Hematopoietic multipotent progenitor cell (in vitro differentiated cells): ENCODE measurements at places on chromosomes 2 and 18.

GRCh38 chr18:59612381-59612780 is 84.8 kb downstream of the CCBE1 start:
- no peak for DNase-seq

GRCh38 chr2:191864628-191865374 is 17.9 kb upstream of the CAVIN2 start:
- DNase-seq, result no peak

- no peak for DNase-seq
Measured at GRCh38 chr2:200533754-200534153, 7.7 kb downstream of the SGO2 start.

DNA sequence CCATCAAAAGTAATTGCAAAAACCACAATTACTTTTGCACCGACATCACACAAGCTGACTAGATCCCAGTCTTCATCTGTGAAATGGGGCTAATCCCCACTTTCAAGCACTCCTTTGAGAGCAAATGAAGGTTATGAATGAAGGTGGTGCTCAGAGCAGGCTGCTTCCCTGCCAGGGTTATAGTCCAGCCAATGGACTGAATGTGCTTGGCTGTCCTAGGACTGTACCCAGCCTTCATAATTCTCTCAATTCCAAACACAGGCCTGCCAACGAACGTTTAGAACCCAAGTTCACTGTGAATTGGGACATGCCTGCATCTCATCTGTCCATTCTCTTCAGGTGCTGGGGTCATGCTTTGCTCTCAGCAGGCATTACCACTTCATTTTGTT is 27.8 kb upstream of the ICOS start:
- DNase-seq, result no peak

DNA sequence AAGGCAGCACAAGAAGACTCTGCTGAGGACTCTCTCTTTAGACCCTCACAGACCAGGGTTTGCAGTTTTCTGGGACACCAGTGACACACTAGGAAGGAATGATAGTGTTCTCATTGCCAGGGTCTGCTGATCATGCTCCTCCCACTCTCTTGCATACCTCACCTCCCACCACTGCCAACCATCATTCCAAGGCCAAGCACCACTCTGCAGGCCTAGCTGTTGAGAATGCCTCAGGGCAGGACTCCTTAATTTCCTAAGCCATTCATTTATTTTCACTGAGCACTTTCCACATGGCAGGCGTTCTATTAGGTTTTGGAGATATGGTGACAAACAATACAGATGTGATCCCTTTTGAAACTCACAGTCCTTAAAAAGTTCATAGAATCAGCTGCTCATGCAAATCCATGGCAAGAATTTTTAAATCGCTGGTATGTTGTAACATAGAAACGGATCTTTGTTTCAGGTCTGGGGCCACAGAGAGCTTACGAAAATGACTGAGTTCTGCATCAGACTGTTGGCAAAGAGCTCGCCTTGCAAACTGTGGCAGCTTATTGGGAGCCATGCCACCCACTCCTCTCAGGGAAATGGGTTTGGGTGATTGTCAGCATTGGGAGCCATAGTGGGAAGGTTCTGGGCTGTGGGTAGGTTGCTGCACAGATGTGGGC is 78.5 kb downstream of the XDH start:
- no peak for DNase-seq

GRCh38 chr18:51110073-51110797 is 80.2 kb downstream of the SMAD4 start:
- DNase-seq, result peak; percentile 29

DNA sequence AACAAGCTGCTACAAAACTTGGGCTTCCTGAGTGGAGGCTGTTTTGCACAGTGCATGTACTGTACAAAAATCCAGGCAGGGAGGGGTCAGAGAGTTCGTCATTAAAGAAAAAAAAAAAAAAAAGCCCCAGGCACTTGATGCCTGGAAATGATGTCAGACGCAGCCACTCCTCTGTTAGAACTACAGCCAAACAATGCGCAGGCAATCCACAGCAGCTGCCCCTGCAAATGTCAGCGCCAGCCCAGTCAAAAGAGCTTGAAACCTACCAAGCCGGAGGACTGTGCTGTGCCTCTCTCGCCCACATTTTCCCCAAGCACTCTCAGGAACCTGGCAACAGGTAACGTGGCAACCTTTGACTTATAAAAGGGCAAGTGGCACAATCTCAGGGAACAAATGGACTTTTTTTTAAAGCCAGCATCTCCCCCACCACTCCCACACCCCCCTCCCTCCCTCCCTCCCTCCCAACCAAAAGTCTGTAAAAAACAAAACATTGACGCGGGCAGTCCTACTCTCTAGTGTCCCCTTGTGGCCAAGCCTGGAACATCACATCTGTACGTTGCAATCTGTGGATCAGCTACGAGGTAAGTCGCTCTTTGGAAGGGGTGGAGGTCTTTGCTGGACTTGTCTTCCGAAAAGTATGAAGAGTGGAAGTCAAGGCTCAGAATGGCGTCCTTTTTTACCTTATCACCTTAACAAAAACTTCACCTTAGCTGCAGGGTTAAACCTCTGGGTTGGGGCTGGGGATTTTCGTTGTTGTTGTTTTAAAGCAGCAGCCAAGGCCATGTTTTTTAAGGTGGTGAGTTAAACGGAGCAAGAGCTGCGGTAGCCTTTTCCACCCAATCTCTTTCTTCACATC is 144.2 kb downstream of the TGIF1 start:
- peak; percentile 94 for DNase-seq

DNA sequence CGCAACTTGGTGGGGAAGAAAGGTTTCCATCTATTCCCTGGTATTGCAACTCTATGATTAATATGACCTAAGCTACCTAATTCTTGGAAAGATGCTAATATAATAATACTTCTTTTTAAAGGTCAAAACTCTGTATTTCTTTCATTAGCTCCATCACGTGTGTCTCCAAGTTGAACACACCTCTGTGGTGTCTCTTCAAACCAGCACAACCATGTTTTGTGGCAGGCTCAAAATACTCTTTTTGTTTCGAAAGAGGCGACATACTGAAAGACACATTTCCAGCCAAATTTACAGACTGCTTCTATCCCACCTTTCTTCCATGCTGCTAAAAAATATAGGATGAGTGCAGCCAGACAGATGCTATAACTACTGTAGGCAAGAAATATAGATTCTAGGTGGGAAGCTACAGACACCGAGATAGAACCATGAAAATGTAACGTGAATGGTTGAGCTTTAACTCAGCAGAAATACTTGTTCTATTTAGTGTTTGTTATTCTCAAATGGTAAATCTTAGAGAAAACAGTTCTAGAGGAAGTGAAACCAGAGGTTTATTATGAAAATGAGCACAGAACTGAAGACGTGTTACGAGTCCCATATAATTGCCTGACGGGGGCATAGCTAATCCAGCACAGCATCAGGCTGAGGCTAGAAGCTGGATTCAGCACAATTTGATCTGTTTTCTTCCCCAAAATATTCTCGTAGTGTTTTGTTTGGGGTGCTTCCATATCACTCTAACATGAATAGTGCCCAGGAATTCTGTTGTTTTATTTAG is 991.5 kb upstream of the FANCL start:
- DNase-seq, result no peak

DNA sequence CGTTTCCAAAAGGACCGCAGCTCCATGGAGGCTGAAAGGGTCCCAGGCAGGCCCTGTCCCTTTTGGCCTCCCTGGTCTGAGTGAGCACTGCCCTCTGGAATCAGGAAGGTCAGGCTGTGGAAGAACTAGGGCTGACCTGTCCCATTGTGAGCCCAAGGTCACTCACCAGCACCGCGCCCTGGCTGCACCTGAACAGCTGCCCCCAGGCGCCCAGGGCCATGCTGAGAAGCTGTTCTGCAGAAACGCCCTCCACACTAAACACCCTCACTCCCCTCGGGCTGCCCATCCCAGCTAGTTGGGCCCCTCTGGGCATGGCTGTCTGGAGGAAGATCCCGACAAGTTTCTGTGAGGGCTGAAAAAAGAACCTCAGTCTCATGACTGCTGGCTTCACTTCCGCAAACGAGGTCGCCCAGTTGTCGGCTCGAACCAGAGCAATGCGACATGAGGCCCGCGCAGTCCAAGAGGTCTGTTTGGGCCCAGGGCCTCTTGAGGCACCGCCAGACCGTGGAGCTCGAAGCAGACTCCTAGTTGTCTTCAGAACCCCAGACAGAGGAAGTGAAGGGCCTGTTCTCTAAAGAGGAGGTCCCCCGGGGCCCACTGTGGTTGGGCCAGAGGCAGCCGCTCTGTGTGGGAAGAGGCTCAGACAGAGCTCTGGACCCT is 64.4 kb downstream of the INPP5D start:
- no peak for DNase-seq

DNA sequence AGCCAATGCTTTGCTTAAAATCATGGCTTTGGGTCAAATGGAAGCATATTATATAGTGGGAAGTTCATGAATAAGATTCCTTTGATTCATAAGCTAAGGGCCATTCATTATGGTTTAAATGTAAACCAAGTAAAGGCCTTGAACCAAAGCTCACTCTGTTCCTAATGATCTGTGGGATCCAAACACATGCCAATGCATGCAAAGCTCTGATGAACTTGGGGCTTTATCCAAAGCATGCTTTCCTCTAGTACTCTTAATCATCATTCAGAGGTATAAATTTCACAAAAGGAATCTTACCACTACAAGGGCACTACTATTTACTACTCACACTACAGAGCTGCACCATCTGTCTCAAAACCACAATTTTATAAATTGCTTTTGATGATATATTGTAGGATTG is 102.8 kb upstream of the RBMS1 start:
- DNase-seq, result no peak

GRCh38 chr18:47260120-47260923 is 8.9 kb upstream of the SKOR2 start:
- DNase-seq, result no peak

GRCh38 chr18:3932276-3932675 is 482.3 kb downstream of the TGIF1 start:
- DNase-seq, result no peak

- no peak for DNase-seq
Measured at GRCh38 chr2:216236486-216236885, 127.3 kb downstream of the XRCC5 start.

GRCh38 chr2:198465970-198466369 is 661.6 kb downstream of the PLCL1 start:
- DNase-seq, result no peak

DNA sequence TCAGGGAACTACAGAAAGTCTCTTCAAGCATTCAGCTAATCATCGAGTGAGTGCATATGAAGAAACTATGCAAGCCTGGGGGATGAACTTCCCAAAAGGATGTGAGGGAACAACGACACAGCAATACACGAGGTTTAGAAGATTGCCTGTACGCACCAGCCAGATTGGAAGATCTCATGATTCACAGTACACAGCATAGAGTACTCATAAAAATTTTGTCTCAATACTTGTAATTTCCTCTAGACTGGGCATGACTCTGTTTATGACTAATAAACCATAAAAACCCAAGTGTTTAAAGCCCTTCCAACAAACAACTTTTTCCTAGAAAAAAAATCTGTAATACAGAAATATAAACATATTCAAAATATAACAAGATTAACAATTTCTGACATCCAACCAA is 279.7 kb downstream of the KCNJ3 start:
- DNase-seq, result no peak

- DNase-seq, result no peak
Measured at GRCh38 chr18:79874553-79875530, 76.6 kb downstream of the SLC66A2 start.

- DNase-seq, result no peak
Measured at GRCh38 chr2:102138331-102138730, 4.2 kb upstream of the IL1R1 start.

GRCh38 chr2:62325398-62325797 is 129.5 kb downstream of the B3GNT2 start:
- no peak for DNase-seq

- DNase-seq, result peak; percentile 91
Measured at GRCh38 chr2:224948859-224949258, 93.4 kb downstream of the DOCK10 start.

- no peak for DNase-seq
Measured at GRCh38 chr2:8819194-8819593, 18.2 kb downstream of the KIDINS220 start.

- no peak for DNase-seq
Measured at GRCh38 chr2:201362396-201362795, 5.3 kb upstream of the FLACC1 start.

GRCh38 chr2:199985625-199986207 is 30.3 kb downstream of the MAIP1 start:
- DNase-seq, result peak; percentile 77

- no peak for DNase-seq
Measured at GRCh38 chr2:180781276-180781675, 199.1 kb upstream of the UBE2E3 start.

DNA sequence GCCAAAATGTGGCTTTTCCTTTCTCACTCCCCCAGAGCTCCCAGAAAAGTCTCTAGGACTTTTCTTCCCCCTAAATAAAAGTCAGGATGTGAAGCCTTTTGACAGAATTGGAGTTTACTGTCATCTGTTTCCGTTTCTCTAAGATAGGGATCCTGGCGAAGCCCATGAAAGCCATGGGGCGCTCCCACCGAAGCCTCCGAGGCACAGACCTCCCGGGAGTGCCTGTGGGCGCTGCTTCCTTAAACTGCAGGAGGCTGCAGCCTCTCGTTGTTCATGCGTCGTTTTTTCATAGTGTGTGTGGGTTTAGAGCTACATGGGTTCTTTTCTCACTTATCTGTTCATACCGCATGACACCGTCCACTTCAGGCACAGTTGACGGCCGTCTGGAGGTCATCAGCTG is 56.8 kb downstream of the ASAP2 start:
- DNase-seq, result peak; percentile 20

GRCh38 chr2:100394111-100394641 is 23.3 kb downstream of the CHST10 start:
- no peak for DNase-seq

- DNase-seq, result peak; percentile 62
Measured at GRCh38 chr2:39228413-39229209, 15.2 kb downstream of the CDKL4 start.

GRCh38 chr2:235008584-235009044 is 56.8 kb downstream of the SH3BP4 start:
- DNase-seq, result no peak

GRCh38 chr2:196166876-196167275 is 4.5 kb downstream of the STK17B start:
- peak; percentile 52 for DNase-seq

- no peak for DNase-seq
Measured at GRCh38 chr2:69762513-69763494, 20.9 kb downstream of the ANXA4 start.
